ENCODE measurements at places on chromosomes 4 and X.

DNA sequence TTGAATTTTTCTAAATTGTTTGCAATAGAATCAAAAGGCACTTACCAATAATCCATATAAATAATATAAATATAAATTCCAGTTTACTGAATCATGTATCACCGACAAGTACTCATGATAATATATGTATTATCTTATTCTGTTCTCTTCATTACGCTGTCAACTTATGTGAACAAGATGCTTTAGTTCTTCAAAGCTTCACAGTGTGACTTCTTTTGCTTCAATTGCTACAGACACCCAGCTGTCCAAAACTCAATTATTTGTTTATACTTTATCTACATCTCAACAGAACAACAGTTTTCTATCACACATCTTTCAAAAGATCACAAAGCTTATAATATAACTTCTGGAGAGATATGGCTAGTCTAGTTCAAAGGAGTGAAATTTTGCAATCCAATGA, 1499.9 kb upstream of the PCDH10 start:
- no peak for DNase-seq

GRCh38 chrX:17550011-17550410, 175.0 kb downstream of the NHS start:
- DNase-seq: no peak

GRCh38 chr4:4740071-4740470, 119.4 kb upstream of the MSX1 start:
- DNase-seq: no peak

- no peak for DNase-seq
Measured at GRCh38 chr4:8118035-8118434, 40.6 kb downstream of the ABLIM2 start.

DNA sequence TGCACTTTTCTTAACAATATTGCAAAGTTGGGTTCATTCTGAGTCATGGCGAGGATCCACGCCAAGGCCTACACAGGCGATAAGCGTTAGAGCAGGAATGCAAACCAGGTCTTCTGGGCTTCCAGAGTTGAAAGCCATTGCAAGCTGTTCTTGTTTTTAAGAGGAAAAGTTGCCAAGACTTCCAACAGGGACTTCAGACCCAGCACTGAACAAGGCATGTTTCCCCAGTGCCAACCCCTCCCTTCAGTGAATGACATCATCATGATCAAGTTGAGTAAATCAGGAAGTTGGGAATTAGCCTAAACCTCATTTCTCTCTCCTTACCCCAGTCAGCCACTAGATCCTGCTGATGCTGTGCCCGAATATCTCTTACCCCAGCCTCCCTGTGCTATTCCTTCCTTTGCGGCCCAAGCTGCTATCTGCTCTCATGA, 355.1 kb downstream of the HS3ST1 start:
- no peak for DNase-seq

GRCh38 chr4:31290836-31291235, 570.7 kb downstream of the PCDH7 start:
- no peak for DNase-seq

DNA sequence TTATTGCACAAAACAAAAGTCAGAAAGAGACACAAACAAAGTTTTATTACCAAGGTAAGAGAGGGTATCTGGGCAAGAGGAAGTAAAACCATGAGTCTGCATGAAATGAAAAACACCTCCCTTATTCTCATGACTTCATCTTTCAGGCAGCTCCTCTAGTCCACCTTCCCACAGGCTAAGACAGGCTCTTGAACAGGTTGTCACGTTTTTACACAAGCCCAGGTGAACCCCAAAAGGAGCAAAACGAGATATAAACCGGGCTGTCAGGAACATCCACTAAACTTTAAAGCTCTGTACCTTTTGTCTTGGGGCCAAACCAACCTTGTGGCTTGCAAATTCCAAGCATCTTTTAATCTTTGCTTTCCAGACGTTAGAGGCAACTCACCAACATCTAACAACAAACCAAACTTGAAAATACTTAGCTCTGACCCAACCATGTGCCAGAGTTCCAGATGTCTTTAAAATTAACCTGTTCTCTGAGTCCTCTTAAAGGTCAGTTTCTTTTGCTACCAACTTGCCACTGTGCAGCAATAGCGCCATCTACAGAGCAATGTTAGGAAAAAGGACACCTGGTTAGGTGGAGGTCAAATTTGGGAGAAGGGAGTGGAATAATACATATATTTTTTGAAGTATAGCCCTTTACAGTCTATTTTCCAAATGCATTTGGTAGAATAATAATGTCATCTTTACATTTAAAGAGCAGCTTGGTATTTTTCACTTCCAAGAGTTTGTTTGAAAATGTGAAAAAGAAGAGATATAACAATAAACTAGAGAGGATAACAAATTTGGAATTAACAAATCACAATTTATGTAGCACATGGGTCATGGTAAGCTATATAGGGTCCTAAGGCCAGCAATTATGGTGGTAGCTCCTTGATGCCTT, 73.1 kb downstream of the QRFPR start:
- no peak for DNase-seq

GRCh38 chr4:155891058-155891457, 12.4 kb upstream of the TDO2 start:
- no peak for DNase-seq

DNA sequence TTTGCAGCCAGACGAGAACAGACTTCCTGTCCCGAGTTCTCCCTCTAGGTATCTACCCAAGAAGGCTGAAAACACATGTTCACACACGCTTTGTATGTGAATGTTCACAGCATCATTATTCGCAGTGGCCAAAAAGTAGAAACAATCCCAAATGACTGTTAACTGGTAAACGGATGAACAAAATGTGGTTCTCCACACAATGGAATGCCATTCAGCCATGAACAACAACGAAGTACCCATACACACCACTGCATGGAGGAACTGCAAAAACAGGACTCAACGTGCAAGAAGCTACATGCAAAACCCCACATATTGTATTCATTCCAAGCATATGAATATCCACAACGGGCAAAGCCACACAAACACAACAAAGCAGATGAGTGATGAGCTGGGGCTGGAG, 45.0 kb downstream of the PDHA1 start:
- DNase-seq: no peak

DNA sequence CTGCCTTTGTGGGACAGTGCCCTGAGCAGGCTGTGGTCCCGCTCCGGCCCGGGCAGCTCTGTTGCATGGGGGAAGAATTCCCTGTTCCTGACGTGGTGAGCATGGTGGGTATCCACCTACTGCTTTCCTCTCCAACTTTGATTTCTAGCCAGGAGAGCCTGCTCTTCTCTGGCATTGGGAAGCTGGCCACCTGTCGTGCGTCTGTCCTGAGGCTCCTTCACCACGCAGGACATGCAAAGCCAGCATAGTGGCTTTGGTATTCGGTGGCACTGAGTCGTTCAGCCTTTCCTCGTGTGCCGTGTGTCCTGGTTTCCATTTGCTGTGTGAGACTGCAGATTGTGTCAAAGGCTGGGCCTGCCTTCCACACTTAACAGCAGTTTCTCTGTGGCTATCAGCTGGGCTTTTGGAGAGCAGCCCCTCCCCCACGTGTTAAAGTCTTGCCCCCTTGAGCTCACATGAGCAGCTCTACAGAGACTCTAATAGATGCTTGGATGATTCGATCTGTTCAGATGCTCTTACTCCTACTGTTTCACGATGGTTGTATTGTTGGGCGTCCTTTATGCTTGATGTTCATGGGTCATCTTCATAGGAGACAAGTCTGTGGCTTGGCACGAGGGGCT, 46.3 kb upstream of the CLCN4 start:
- no peak for DNase-seq

- no peak for DNase-seq
Measured at GRCh38 chr4:1903035-1903434, 31.8 kb downstream of the NSD2 start.

DNA sequence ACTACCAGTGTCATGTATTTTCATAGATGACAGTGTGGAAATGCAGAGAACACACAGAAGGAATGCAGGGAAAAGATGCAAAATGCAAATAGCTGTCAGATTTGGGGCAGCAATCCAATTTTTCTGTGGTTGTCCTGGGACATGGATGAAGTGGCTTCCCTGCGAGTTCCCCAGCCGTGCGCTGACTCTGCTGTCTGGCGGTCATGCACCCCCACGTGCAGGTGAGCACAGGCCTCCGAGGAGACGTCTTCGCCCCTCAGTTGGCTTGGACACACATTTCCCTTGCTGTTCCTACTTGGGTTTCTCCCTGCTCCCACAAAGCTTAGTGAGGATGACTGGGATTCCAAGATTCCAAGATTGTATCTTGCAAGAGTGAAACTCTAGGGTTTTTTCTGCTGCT, 24.4 kb downstream of the BLOC1S4 start:
- DNase-seq: no peak

GRCh38 chr4:150336676-150337412, 245.1 kb upstream of the MAB21L2 start:
- DNase-seq: no peak

DNA sequence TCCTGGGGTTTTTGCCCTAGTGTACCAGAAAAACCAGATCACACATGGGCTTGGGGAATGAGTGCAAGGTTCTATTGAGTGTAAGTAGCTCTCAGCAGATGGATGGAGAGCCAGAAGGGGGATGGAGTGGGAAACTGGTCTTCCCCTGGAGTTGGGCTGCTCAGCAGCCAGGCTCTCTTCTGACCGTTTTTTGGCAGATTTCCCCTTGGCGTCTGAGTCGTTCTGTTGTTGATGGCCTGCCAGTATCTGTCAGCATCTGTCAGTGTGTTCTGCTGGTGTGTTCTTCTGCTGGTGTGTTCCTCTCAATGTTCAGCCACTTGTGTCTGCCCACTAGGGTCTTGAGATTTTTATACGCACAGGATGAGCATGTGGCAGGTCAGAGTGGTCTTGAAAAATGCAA, 633.9 kb upstream of the CPEB2 start:
- no peak for DNase-seq

GRCh38 chr4:35538807-35539206, 705.5 kb downstream of the ARAP2 start:
- no peak for DNase-seq

DNA sequence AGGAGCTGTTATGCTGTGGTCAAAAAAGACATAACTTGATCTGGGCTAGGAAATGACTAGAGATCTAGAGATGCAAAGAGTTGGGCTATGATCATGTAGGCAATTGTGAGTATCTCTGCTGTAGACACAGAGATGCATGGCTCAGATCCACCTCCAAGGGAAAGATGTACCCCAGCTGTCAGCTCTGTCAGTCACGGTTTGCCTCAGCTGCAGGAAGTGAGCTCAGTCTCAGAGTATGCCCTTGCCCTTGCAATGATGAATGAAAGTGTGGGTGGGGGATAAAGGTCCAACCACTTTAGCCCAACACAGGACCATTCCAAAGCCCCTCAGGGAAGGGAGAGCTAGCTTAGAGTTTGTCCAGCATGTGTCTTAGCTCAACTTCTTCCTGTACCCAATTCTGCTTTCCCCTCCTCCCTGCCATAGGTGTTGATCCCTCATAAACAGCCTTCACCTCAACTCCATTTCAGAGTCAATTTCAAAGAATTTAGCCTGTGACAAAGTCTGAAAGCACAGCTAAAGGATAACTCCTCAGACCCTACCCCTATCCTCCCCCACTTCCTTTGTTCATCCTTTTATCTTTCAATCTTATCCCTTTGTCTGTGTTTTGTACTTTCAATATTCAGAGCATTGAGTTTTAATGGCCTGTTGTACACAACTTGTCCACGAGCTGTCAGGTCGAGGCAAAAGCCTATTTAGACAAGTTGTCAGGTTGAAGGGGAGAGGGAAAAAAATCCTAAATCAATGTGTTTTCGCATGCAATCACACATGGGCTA, 90.6 kb downstream of the MID1IP1 start:
- DNase-seq: no peak

GRCh38 chr4:180333162-180333561, 1910.0 kb upstream of the TENM3 start:
- DNase-seq: no peak
